ENCODE measurements at places on chromosomes 7 and 10.

DNA sequence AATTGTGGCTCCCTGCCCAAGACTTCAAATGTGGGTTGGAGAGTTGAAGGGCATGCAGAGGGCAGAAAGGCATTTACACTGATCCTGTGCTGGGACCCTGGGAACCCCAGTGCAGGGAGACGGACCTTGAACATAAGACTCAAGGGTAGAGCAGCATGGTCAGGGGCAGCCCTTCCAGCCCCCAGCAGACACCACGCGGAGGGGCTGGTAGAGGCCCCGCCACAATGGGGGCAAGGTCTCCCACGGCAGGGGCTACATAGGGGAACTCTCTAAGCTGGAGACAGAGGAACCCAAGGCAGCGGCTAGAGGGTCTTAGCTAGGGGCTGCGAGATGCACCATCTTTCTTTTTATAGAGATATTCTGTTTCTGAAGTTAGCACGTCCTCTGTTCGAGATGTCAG lies 45.2 kb upstream of the EBF3 start:
- ATAC-seq = no peak

DNA sequence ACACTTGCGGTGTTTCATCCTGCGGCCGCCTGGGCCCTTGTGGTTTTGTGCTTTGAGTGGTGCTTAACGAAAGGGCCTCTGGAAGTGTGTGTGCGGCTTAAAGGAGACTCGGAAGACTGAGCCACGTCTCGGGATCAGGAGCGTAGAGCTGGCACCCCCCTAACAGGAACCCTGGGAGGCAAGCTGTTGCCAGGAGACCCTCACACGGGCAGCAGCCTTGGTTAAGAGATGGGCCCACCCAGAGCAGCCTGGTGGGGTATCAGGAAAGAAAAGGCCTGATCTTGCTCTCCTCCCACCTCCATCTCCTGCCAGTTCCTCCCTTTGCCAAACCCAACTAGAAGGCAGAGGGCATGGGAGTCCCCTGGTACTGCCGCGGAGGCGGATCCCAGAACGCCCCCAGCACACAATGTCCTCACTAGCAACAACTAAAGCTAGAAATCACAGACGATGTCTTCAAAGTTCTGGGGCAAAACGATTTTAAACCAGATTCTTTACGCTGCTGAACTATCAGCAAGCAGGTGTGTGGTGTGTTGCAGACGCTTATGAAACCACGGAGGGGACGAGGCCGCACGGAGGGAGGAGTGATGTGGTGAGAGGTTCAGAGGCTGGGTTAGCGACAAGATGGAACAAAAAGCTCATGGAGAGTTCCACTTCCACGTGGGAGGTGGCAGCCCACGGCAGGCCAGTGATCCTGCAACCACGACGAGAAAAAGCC lies 67.0 kb upstream of the INPP5A start:
- peak; percentile 59 for ATAC-seq

- ATAC-seq = peak; percentile 78
These were observed 124.5 kb upstream of the FAM20C start for GRCh38 chr7:67661-68395.

DNA sequence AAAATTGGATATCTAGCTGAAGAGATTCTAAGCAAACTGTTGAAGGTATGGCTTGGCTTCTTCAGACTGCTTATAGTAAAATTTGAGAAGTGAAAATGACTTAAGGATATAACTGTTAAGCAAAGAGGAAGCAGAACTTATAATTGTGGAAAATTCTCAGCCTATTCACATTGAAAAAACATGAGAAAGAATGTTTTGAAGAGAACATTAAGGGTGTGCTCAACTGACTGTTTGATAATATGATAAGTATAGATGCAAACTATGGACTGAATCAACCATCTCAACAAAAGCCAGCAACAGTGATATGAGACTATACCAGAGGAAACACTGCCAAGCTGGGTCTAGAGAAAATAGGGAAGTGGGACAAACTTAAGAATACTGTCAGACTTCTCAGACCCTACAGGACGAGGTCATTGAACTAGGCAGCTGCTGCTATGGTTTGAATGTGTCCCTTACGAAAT lies 133.1 kb upstream of the PPP1R3A start:
- no peak for ATAC-seq

- ATAC-seq = no peak
These were observed 495.1 kb downstream of the SUGCT start for GRCh38 chr7:40629891-40630290.
